ENCODE measurements at places on chromosomes 1 and 21. TPM values are rescaled to one million over a fixed set of nuclear protein-coding genes. Genes with fewer than 3 reads are reported as not detected.
A peak's percentile ranks its signal among the peaks of the same experiment; 100 is the strongest.

DNA sequence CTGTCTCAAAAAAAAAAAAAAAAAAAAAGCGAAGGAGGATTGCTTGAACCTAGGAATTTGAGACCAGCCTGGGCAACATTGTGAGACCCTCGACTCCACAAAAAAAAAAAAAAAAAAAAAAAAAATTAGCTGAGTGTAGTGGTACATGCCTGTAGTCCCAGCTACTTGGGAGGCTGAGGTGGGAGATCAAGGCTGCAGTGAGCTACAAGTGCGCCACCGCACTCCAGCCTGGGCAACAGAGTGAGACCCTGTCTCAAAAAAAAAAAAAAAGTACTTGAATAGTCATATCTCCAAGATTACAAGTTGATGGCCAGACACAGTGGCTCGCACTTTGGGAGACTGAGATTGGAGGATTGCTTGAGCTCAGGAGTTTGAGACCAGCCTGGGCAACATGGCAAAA is 27.4 kb downstream of the ENO1 start:
- no peak for DNase-seq

Gene FABP3
- not detected for total RNA-seq

Gene AMY1A
- not detected for total RNA-seq

Gene EVA1B
- 10.7 TPM for total RNA-seq

DNA sequence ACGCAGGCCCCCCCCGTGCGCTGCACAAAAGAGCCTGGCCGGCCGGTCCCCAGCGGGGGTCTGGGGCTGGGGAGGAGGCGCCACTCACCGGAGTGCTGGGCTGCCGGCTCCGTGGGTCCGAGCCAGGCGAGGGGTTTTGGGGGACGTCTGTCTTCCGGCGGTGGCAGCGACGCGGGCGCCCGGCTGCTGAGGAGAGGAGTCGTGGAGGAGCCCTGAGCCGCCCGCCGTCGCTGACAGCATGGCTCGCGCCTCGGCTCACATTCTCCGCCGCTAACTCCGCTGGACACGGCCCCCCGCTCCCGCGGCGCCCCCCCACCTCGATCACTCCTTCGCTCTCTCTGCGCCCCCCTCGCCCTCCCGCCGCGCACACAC is 649 bp downstream of the AHDC1 start:
- peak; percentile 28 for DNase-seq

Gene PCSK9
- 0.05 TPM for total RNA-seq

GRCh38 chr1:5680600-5680999 is 311.6 kb downstream of the NPHP4 start:
- no peak for DNase-seq

GRCh38 chr1:191043066-191043465 is 565.4 kb upstream of the BRINP3 start:
- no peak for DNase-seq

- DNase-seq = no peak
Measured at GRCh38 chr1:49013079-49013478, 236.4 kb upstream of the BEND5 start.

GRCh38 chr1:94025383-94026340 is 95.3 kb downstream of the ABCA4 start:
- no peak for DNase-seq

Gene RPTN
- total RNA-seq = not detected

DNA sequence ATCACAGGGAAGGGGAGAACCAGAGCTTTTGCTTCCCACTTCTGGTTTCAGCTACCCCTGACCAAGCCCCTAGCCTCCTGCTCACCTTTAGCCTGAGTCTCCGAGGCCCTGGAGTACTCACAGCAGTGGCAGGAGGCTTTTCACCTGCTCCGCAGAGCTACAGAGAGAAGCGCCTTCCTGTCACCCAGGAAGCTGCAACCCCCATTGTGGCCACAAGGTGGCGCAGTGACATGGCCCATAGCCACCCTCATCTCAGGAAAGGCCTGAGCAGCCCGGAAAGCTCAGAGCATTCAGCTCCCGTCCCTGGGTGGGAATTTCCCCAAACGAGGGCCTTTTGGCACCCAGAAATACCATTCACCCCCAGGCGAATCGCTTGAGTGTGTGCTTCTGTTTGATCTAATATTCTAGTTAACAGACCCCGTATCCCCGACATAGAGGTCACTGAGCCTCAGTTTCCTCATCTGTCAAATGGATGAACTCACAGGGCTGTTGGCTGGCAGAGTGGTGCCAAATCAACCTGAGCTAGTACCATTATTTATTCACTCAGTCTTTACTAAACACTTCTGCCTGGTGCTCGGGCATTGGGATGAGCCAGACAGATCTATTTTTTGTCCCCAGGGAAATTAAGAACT is 25.3 kb downstream of the A3GALT2 start:
- DNase-seq = peak; percentile 75

- peak; percentile 80 for DNase-seq
Measured at GRCh38 chr1:21659099-21659923, 9.8 kb downstream of the RAP1GAP start.

DNA sequence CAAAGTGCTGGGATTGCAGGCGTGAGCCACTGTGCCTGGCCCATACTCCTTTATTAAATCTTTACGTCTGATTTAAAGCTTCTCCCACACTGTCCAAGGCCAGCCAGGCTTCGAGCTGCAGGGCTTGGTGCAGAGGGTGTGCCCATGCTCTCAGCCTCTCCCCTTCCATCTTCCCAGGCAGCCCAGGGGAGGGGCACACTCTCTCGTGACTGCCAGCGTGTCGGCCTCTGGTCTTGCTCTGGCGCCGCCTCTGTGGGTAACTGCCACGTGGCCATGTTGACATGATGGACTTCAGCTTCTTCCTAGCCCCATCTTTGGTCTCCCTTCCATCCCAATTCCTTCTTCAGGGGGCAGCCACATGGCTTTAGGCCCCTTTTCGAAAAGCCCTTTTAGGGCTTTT is 4.7 kb downstream of the GPR137B start:
- DNase-seq = no peak

DNA sequence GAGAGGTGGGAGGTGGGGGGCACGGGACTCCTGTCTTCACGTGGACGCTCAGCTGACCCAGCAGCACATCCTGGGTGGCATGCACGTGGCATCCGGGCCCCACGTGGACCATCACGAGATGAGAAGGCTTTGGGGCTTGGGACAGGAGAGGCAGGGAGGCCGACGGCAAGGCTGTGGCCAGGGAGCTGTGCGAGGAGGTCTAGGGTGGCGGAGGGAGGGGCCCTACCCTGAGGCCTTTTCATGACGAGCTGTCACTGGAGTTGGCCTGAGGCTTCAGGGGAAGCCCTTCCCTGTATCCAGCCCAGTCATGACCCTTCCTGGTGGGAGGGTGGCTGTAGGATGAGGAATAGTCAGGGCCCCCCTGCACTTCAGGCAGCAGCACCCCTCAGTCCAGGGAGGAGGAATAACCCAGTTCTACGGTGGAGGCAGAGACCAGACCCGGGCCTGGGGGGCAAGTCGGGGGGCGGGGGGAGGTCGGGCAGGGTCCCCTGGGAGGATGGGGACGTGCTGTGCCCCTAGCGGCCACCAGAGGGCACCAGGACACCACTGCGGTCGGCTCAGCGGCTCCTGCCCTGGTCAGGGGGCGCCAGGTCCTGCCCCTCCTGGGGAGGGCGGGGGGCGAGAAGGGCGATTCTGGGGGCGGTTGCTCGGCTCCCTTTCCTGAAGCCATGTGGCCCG is 2.0 kb upstream of the PERM1 start:
- no peak for DNase-seq

GRCh38 chr1:197467881-197468280 is 199.8 kb downstream of the CRB1 start:
- no peak for DNase-seq

GRCh38 chr1:235051521-235051920 is 77.1 kb downstream of the TOMM20 start:
- no peak for DNase-seq

DNA sequence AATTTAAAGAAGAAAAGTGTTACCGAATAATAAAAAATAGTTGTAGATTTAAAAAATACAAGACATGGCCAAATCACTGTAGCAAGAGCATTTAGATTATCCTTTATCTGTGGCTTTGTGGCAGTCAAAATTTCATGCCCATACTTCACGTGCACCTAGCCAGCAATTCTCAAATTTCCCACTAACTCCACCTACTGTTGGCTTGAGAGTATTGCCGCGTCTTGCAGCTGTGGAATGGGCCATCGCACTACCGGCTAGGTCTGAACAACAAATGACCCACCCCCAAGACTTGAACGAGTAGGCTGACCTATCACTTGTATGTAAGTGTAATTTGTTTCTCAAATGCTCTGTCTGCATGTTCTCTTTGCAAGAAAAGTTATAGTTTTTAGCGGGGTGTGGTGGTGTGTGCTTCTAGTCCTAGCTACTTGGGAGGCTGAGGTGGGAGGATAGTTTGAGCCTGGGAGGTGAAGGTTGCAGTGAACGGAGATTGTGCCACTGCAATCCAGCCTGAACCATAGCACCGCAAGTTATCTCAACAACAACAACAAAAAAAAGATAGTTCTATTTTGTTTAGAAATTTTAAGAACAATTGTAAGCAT is 4.1 kb downstream of the KRTAP13-4 start:
- no peak for DNase-seq

- DNase-seq = peak; percentile 6
Measured at GRCh38 chr1:116167625-116168276, 56.6 kb downstream of the MAB21L3 start.

Gene PCP4L1
- total RNA-seq = not detected

DNA sequence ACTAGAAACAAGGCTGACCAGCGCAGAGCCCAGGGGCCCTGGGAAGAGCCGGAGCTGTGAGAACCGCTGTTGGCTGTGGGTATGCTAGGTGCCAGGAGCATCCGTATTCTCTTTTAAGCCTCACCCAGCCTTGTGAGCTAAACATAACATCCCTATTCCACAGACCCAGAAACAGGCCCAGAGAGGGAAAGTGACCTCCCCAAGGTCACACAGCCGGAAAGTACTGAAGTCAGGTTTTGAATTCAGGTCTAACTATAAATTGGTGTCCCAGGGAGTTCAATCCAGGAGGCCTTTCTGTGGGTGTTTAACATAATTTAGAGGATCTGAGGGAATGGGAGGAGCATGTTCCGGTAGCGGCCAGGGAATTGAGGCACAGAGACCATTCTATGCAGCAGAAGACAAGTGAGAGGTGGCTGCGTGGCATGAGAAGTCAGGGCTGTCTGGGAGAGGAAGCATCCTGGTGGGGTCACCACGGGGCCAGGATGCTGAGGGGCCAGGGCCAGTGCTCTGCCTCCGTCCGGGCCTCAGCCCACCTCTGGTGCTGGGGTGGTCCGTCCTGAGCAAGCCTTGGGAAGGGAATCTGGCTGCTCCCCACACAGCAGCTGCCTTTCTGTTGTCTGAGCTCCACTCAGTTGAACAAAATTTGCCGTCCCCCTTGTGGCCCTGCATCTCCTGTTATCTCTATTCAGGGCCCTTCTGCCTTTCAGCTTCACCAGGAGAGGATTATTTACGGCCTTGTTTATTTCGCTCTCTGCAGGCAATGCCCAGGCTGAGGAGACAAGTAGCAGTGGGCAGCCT is 338.8 kb upstream of the VAMP3 start:
- DNase-seq = no peak

DNA sequence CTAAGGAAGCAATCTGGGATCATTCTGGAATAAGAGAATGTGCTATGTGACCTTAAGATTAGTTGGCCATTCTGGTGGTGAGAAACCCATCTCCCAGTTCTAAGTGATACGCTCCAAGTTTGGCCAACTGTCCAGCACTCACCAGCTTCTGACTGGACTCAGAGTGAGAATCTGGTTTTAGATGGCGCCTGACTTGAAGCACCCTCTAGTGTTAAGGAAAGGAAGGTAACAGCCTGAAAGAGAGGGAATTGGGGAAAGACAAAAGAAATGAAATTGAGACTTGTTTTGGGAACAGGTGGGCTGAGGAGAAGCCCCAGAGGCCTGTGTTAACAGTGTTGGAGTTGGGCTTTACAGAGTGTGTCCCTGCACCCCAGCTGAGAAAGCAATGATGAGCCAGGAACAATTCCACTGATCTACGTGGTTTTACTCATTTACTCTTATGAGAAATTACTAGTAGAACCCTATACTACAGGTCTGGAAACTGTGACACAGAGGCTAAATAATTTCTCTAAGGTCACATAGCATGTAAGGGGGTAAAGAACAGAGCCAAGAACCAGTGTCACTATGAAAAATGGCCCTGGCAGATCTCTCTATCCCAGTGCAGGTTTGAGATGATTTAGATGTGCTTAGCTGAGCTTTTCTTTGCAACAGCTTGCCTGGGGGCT is 9.3 kb upstream of the FCAMR start:
- no peak for DNase-seq

GRCh38 chr1:185645162-185645640 is 89.0 kb upstream of the HMCN1 start:
- DNase-seq = no peak

GRCh38 chr1:22319608-22320007 is 132.0 kb upstream of the ZBTB40 start:
- no peak for DNase-seq

Gene CLCA4
- total RNA-seq = not detected

- DNase-seq = no peak
Measured at GRCh38 chr1:246181241-246181640, 325.8 kb downstream of the SMYD3 start.

Gene TMEM39B
- total RNA-seq = 32.5 TPM

Gene C2CD2
- total RNA-seq = 11.1 TPM

GRCh38 chr21:29208682-29209059 is 78.2 kb downstream of the MAP3K7CL start:
- no peak for DNase-seq

GRCh38 chr1:78715181-78715661 is 65.6 kb downstream of the IFI44 start:
- DNase-seq = no peak

Gene DNM3
- 0.41 TPM for total RNA-seq

Measured in activated T-helper 2 cell treated with anti-CD3 and anti-CD28 coated beads, Interferon-gamma antibody, Interleukin-2, Interleukin-4, amounts not matched to agents 10 μg/mL and 5 μg/mL and 100 μg/mL, durations not matched to agents 14 hours and 24 hours and 36 hours (primary cell).